HT1080 (cell line): ENCODE measurements at places on chromosomes 12 and 14. TPM values are rescaled to one million over a fixed set of nuclear protein-coding genes. Genes with fewer than 3 reads are reported as not detected.

DNA sequence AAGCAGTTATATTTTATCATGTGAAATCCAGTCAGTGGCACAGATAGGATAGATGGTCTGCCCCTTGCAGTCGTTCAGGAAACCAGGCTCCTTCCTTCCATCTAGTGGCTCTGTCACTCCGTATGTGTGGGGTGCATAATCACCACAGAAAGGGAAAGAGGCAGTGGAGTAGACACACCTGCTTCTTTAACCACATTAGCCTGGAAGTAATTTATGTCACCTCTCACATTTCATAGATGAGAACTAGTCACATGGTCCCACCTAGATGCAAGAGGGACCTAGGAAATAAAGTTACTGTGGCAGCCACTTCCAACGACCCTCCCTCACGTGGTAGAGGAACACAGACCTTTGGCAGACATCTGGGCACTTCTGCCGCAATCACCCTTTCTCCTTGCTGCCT lies 14.2 kb upstream of the RNU6-8 start:
- DNase-seq, result no peak

- no peak for DNase-seq
Measured at GRCh38 chr12:14668591-14668990, 27.8 kb downstream of the GUCY2C start.

DNA sequence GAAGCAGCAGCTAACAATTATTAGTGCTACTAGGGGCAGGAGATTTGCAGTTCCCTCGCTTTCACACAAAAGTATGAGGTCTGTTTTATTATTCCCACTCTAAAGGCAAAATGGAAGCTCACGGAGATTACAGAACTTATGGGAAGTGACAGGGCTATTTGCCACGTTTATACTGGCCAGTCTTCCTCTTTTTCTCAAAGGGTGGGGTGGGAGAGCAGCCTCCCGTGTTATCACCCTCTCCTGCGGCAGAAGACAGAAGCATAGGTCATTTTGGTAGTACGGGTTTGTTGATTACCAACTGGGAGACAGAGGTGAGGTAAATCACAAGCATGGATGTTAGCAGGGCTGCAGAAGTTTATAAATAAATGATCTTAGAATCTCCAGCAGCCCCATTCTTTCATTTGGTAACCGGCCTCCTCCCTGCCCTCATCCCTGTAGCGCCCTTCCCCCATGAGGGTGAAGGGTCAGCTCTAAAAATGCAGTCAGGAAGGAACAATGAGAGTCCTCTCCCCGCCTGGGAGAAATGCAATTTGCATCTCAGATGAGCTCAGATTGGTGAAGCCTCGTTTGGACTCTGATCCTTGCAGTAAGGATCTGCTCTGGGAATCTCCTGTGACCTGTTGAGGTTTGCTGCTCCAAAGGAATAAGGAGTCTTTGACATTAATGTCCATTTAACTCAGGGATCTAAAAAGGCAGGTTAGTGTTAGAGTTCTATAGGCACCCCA lies 44.7 kb upstream of the SINHCAF start:
- no peak for DNase-seq

GRCh38 chr12:57130941-57131340 lies 2.7 kb downstream of the LRP1 start:
- no peak for DNase-seq

GRCh38 chr14:23321572-23322547 lies 603 bp downstream of the PABPN1 start:
- peak; percentile 47 for DNase-seq

The KRT74 gene
- not detected in 2 replicates for total RNA-seq

GRCh38 chr14:66601932-66602578 lies 94.1 kb downstream of the GPHN start:
- no peak for DNase-seq

The PLEKHG7 gene
- not detected in 2 replicates for total RNA-seq

GRCh38 chr12:10528174-10528953 lies 22.7 kb downstream of the EIF2S3B start:
- no peak for DNase-seq

DNA sequence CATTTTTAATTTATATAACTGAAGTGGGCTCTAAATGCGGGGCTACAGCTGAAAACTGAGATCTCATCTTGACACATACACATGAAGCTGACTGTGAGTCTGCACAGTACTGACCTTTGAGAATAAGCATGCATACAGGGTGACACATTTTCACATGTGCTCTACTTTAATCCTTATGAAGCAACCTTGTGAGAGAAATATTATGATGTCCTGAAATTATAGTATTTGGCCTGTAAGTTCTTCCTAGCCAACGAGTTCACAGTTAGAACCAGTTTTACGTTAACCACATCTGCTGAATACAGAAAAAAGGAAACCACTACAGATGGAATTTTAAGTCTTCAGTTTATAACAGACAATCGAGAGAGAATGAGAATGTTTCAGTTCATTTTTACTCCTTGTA lies 70.3 kb downstream of the SPPL3 start:
- no peak for DNase-seq

- DNase-seq, result no peak
Measured at GRCh38 chr12:106359646-106360399, 2.3 kb downstream of the POLR3B start.

GRCh38 chr14:92844204-92844603 lies 50.1 kb downstream of the GOLGA5 start:
- no peak for DNase-seq

DNA sequence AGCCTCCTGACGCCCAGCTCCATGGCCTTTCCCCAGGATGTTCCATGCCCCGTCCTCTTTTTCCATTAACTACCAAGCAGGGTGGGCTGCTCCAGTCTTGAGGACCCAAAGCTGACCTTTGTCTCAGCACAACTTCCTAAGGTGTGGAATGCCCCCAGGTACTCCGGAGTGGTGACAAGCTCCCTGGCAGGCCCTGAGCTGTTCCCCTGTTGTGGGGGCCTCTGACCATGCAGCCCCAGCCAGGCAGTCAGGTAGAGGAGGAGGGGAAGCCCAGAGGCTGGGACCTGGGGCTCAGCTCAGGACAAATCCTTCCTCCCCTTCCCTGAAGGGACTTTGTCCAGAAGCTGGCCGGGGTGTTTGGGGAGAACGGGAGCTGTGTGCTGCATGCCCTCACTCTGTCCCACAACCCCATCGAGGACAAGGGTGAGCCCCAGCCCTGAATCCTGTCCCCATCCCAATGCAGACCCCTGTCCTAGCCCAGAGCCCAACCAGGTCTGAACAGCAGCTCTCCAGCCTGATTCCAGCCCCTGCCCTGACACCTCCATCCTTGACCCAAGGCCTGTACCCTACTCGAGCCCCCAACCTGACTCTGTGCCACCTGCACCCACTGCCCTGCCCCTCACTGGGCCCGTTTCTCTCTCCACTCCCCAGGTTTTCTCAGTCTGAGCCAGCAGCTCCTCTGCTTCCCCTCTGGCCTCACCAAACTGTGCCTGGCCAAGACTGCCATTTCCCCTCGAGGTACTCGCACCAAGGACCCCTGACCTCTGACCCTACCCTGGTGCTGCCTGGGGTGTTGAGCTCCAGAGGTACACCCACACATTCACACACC lies 4.4 kb downstream of the CARMIL3 start:
- no peak for DNase-seq

The ABCC9 gene
- total RNA-seq, result 0.35 and 0.47 TPM in 2 replicates
